Heart left ventricle (tissue), 16 donors: ENCODE measurements at places on chromosomes 2 and 18. TPM values are rescaled to one million over a fixed set of nuclear protein-coding genes. Genes with fewer than 3 reads are reported as not detected.

DNA sequence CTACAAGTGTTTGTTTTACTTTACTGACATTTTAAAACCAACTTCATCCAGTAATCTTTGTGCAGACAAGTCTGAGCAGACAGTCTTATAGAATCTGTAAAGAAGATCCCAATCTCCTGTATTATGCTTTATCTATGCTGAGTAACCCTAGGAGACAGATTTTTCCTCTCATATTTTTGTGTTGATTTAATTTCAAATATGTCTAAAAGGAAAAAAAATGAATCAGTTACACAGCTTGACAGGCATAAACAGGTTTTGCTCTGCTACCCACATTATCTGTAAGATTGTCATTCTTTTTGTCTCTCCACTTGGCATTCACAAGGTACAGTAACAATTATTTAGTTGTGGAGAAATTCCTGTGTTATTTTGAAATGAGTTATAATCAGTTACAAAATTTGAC is 415.0 kb downstream of the NYAP2 start:
- DNase-seq, result no peak

The RFX8 gene
- 2.0 TPM for total RNA-seq

The UGT1A3 gene
- total RNA-seq, result not detected

DNA sequence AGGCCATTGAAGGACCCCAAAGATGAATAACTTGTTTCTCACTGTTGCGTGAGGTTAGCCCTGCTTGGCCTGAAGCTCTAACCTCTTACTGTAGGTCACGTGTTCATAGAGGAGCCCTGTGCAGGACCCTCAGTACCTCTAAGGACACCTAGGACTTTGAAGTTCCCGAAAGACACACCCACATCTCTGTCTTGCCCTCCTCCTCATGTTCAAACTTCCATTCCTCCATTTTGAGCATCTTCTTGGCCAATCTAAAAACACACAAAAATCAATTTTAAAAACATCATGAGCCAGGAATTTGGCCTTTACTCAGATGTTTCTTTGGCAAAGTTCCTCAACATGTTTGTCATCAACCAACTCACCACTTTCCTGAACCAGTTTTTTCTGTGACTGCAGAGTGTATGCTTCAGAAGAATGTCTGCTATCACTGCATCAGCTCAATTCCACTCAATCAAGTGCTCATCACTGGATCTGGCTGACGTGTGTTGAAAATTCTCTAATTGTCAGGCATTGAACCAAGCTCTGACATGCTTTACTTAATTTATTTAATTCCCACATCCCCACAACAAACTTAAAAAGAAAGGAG is 101.6 kb downstream of the AP1S3 start:
- no peak for DNase-seq

The SLC20A1 gene
- 51.7 TPM for total RNA-seq
